ENCODE measurements at places on chromosomes 2 and 18.

DNA sequence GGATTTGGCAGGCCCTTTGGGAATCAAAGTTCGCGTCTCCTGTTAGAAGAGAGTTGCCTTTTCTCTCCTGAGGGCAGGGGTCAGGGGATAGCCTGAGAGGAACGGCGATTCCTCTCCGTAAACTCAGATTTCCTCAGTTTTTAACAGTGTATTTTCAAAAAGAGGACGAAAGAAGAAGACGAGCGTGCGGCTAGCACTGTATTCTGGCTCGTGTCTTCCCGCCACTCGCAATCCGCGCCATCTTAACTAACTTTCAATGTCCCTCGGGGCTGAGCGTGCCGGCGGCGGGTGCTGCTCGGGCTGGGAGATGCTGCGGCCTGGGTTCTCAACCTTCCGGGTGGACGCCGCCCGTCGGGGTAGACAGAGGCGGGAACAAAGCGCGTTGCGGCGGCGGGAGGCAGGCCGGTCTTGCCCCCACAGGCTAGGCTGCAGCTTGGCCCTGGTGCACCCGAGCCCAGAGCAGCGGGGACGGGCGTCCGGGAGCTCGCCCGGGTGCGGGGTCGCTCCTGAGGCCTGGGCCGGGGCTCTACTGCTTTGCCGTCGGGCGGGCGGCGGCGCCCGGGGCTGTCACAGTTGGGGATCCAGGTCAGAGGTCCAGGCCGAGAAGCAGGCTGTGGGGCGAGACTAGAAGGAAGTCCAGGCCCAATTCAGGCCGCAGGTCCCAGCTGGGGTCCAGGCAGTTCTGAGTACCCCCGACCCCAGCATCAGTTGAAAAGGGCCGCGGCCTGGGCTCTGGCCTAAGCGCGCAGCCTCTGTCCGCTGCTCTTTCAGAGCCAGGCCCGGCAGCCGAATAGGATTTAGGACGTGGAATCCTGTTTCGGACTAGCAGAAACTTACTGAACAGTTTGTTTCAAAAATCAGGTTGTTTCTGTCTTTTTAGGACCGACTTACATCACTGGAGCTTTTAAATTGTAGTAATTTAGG is 11.8 kb downstream of the TBR1 start:
- no peak for DNase-seq

DNA sequence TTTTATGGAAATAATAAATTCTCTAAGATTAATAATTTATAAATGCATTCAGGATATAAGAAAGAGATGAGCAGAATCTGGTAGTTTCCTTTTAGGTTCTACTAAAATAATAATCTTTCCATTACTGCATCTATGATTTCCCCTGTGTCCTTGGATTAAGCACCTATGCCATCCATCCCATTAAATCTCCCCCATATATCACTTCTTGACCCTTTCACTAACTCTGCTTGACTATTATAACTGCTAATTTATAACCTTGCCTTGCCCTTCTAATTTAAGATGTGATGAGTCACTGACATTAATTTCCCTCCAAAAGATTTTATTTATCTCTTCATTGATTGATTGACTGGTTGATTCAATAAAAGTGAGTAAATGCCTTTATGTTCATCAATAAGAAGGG is 348.3 kb upstream of the LRATD1 start:
- DNase-seq = no peak

DNA sequence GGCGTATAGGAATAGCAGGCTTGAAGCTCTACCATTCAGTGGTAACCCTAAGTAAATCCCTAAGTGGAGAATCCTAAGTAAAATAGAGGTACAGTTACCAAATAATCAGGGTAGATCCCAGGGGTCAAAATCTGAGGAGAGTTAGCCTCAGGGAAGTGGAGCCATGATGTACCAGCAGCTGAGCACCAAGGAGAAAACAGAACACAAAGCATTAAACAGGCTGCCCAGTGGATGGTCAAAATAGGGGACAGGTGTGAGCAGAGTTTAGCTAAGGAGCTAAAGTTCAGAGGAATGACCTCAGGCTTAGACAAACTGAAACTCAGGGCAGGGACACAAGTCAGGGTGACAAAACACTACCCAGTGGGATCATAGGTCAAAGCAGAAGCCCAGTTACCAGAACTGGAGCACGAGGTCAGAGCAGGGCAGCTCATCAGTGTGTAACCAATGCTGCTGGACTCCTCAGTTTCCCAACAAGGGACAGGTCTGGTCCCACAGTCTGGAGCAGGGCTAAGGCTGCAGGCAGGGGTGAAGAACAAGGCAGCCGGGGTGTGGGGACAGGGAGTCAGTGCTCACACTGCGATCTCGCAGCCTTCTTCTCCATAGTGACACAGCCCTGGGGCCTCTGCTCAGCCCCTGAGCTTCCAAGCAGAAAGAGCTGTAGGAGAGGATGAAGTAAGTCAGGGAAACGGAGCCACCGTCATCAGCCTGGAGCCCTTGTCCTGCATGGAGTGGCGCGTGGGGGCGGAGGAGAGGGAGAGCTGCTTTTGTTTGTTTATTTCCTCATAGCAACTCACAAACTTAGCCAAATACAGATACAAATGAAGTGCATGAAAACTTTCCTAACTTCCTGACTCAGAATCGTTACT is 264.0 kb downstream of the MREG start:
- no peak for DNase-seq

- DNase-seq = no peak
Measured at GRCh38 chr2:22829791-22830190, 555.2 kb upstream of the KLHL29 start.

DNA sequence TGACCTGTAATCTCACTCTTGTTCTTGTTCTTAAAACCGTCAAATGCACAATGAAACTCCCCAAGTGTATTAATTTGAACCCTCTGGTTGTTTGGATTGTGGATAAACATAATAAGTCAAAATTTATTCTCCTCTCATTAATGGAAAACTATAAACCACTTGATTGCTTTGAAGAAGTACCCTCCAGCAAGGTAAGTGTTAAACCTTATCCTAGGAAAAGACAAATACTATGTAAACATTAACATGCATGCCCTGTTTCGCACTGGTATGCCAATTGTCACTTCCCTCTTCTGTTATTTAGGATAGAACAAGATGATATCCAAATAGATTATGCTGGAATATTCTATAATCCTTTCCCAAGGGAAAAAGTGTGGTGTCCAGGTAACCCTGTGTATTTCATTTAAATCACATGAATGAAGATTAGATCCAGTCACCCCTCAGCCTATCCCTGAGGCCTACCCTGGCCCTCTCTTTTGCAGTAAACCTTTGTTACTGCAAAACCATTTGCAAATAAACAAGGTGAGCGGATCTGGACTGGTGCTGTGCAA is 1.3 kb downstream of the ADI1 start:
- DNase-seq = no peak

GRCh38 chr2:130823171-130823885 is 13.4 kb upstream of the ARHGEF4 start:
- no peak for DNase-seq

- DNase-seq = no peak
Measured at GRCh38 chr2:45342-46130, 769 bp downstream of the FAM110C start.

DNA sequence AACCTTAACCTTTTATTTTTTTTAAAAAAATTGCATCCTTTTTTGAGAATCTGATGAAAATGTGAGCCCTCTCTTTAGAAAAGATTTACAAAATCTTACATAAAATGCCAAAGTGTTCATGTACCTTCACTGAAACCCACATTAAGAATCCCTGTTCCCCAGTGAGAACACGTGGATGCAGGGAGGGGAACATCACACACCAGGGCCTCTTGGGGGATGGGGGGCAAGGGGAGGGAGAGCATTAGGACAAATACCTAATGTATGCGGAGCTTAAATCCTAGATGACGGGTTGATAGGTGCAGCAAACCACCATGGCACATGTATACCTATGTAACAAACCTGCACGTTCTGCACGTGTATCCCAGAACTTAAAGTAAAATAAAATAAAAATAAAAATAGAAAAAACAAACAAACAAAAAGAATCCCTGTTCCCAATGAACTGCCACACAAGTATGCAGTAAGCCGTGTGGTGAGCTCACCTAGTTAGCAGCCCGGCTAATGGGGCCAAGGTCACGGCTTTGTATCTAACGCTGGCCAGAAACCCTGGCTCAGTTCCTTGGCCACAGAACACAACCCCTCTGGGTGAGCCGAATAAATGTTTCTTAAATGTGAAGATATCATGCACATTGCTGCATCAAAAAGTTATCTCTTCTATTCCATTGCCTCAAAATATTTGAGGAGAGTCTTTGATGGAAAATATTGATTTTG is 41.4 kb downstream of the CHST9 start:
- no peak for DNase-seq

GRCh38 chr2:170984079-170984478 is 55.0 kb downstream of the GORASP2 start:
- DNase-seq = no peak

DNA sequence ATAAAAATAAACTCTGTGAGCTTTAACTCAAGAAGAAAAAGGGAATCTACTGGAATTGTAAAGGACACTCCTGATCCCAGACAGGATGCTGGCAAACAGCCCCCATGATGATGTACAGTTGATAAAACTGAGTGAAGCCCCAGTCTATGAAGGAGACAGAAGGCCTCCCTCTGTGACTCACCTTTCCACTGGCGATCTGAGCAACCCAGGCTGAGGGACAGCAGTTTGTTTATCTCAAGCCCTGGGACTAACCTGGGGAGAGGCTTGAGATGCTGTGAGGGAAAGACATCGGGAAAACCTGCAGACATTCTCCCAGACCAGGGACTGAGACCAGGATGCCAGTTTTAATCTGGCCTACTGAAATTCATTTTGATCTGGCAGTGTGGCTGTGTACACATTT is 104.5 kb upstream of the CDH2 start:
- no peak for DNase-seq

DNA sequence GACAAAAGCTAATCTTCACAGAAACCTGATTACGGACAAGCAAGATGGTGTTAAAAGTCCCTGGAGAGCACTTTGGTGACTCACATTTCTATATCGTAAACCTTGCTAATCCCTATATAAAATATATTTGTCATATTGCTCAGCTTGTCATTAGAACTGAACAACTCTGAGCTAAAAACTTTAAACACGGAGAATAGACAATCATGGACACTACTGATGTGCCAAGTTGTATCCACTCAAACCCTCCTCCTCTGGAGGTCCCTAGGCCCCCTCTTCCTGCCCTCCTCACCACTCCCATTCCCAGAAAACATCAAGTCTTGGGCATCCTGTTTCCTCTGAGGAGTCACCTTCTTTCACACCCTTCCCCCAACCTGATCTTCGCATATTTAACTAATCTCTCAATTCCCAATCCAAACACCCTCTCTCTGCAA is 138.7 kb upstream of the PID1 start:
- no peak for DNase-seq

- no peak for DNase-seq
Measured at GRCh38 chr18:28350821-28351220, 173.9 kb upstream of the CDH2 start.

GRCh38 chr2:54855434-54855833 is 132.0 kb downstream of the EML6 start:
- DNase-seq = no peak

GRCh38 chr2:120345608-120346007 is 328 bp upstream of the INHBB start:
- DNase-seq = no peak

GRCh38 chr2:151302404-151302803 is 12.9 kb upstream of the NMI start:
- no peak for DNase-seq

- DNase-seq = no peak
Measured at GRCh38 chr2:109433486-109433885, 180.3 kb downstream of the SEPTIN10 start.

All from stimulated activated CD4-positive, alpha-beta T cell treated with anti-CD3 and anti-CD28 coated beads, Interleukin-1b, Interleukin-23, amount 100 ng/mL, for 4 hours (primary cell).